ENCODE measurements at places on chromosomes 6 and 20.

- peak; percentile 82 for DNase-seq
Measured at GRCh38 chr20:19973961-19974629, 43.1 kb upstream of the NAA20 start.

- peak; percentile 65 for DNase-seq
Measured at GRCh38 chr6:112029045-112029822, 24.7 kb upstream of the CCN6 start.

- no peak for DNase-seq
Measured at GRCh38 chr20:63700199-63701050, 4.0 kb downstream of the TNFRSF6B start.

- no peak for DNase-seq
Measured at GRCh38 chr6:93801101-93801847, 381.9 kb upstream of the EPHA7 start.

- DNase-seq = no peak
Measured at GRCh38 chr20:62200491-62201172, 17.8 kb downstream of the MTG2 start.

- no peak for DNase-seq
Measured at GRCh38 chr6:110756817-110757216, 58.5 kb downstream of the CDK19 start.

Measured in GM23248 (cell line).